COLO829 (cell line): ENCODE measurements at places on chromosomes 2 and 18.

GRCh38 chr2:105112345-105112744, 74.5 kb downstream of the MRPS9 start:
- no peak for DNase-seq

GRCh38 chr2:67895227-67895941, 167.4 kb downstream of the C1D start:
- no peak for DNase-seq

- DNase-seq = no peak
These were observed 156.5 kb downstream of the NDUFA10 start for GRCh38 chr2:239868556-239869181.

GRCh38 chr2:43224571-43225092, 1.8 kb downstream of the ZFP36L2 start:
- DNase-seq = no peak

GRCh38 chr18:3593381-3593903, 143.5 kb downstream of the TGIF1 start:
- peak; percentile 89 for DNase-seq

GRCh38 chr2:119117891-119118882, 40.4 kb downstream of the C1QL2 start:
- DNase-seq = no peak

DNA sequence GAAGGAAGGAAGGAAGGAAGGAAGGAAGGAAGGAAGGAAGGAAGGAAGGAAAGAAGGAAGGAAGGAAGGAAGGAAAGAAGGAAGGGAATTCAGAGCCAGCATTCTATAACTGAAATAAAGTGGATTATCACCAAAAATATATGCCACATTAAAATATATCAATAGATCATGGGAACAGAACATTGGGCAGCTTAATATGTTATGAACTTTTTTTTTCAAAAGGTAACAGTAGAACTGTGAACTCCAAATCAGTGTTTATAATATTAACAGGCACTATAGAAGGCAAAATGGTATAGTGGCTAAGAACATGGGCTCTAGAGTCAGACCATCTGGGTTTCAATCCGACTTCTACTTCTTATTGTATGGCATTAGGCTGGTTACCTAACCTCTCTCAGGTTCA, 313.5 kb downstream of the EXOC6B start:
- no peak for DNase-seq

- DNase-seq = no peak
These were observed 237.7 kb downstream of the ATAD2B start for GRCh38 chr2:23689131-23689700.

- peak; percentile 94 for DNase-seq
These were observed 7.0 kb downstream of the ASIC4 start for GRCh38 chr2:219521066-219521880.

- no peak for DNase-seq
These were observed 170.8 kb downstream of the TMEM18 start for GRCh38 chr2:506451-506850.

GRCh38 chr2:85938456-85938855, 49.7 kb upstream of the ST3GAL5 start:
- DNase-seq = no peak

DNA sequence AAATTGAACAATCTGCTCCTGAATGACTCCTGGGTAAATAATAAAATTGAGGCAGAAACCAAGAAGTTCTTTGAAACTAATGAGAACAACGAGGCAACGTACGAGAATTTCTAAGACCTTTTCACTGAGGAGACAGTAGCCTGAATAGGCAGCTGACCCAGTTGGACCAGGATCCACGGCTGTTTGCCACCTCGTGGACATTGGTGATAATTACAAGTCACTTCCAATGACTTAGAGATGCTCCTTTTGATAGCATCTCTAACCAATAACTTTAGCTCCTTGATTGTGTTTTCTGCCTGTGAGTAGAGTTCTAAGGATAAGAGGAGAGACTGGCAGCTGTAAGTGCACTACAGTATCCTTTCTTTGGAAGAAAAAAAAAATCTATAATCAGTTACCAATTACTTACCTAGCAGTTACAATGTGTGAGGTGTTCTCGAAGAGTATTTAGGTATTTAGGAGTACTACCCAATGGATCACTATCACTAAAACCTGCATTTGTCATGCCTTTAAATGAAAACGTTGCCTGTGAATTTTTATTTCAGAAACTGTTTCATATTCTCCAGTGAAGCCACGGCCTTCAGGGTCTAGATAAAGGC, 31.3 kb upstream of the CNTNAP5 start:
- DNase-seq = peak; percentile 58

DNA sequence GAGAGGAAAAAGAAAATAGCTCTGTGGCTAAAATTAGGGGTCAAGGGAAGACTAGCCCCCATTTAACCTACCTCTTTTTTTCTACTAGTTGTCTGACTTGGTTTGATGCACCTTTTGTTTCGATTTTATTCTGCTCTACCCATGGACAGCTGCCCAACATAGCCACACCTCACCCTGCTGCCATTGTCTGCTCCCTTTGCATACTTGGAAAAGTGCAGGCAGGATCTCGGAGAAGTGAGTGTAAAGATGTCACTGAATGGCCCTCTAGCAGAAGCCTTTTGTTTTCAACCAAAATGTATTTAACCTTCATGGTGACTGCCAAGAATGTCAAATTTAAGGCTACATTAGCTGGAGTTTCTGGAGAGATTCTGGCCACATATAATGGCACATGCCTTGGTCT, 62.9 kb downstream of the SETBP1 start:
- no peak for DNase-seq

GRCh38 chr2:68482296-68482820, 15.0 kb downstream of the APLF start:
- DNase-seq = no peak

GRCh38 chr2:192288295-192288694, 93.6 kb upstream of the TMEFF2 start:
- DNase-seq = no peak

GRCh38 chr2:85053802-85054201, 79.4 kb upstream of the TCF7L1 start:
- DNase-seq = no peak

GRCh38 chr2:36455011-36455410, 99.4 kb downstream of the CRIM1 start:
- DNase-seq = no peak

DNA sequence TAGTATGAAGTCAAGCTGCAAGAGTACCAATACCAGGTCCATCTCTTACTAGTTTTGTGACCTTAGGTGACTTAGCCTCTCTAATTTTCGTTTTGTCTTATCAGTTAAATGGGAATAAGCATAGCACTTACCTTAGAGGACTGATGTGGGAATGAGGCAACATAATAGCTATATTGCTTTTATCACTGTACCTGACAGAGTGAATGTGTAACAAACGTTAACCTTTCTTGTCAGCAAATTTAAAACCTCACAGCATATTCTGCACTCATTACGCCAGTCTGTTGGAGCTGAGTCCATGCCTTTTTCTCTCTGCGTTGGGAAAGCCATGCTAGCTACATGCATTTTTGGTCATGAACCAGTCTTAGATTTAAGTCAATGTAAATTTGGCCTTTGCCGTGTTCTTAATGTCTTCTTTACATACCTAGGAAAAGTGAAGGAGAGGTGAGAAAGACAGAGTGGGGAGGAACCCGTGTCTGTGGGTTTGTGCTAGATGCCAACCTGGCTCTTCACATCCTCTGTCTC, at the start of gene IL36B:
Gene IL36B (minus strand): TSS at position 472 of the 522 bp plus-strand sequence.
- DNase-seq = no peak

DNA sequence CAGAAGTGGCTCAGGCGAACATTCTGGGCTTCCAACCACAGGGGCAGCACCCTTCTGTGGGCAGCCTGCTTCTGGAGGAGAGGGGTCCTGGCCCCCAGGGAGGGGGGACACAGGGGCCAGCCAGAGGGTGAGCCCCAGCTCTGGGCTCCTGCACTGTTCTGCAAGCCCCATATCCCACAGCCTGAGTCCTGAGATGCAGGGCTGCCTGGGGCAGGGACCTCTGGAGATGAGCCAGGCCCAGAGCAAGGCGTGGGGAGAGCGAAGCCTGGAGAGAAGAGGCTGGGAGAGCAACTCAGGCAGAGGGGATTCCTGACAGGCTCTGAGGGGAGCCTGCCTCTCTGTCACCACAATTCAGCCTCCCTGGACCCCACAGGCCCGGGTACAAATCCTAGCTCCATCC, 13.5 kb upstream of the PRSS56 start:
- DNase-seq = no peak

DNA sequence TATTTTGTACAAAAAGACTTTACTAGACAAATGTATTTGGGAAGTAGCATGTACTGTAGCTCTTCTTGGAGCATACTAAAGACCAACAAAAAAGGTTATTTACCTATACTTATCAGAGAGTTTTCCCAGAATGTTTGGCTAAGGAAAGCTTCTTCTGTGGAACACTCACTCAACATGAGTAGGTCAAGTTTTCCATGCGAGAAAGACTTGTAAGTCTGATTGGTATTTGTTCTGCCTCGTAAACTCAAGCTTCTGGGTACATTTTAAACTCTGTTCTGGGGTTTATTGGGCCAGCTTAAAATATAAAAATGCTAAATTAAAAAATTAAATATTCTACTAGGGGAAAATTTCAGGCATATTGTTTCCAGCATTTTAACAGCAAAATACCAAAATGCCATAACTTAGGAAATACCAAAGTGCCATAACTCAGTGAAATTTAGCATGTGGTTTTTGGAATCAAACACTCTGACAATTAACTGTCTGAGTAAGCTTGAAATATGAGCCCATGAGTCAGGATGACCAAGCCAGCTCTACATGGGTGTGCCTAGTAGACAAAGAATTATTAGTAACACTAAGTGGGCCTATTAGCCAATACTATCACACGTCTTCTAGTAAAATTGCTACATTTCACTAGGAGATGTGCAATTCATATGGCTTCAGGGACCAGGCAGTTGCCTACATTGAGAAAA, 47.3 kb upstream of the SERPINE2 start:
- DNase-seq = peak; percentile 90

GRCh38 chr2:205698286-205699268, 16.3 kb downstream of the NRP2 start:
- DNase-seq = peak; percentile 79

GRCh38 chr2:228731517-228731916, 539.6 kb downstream of the PID1 start:
- DNase-seq = no peak

GRCh38 chr2:207422380-207422779, 107.4 kb upstream of the CREB1 start:
- DNase-seq = no peak

DNA sequence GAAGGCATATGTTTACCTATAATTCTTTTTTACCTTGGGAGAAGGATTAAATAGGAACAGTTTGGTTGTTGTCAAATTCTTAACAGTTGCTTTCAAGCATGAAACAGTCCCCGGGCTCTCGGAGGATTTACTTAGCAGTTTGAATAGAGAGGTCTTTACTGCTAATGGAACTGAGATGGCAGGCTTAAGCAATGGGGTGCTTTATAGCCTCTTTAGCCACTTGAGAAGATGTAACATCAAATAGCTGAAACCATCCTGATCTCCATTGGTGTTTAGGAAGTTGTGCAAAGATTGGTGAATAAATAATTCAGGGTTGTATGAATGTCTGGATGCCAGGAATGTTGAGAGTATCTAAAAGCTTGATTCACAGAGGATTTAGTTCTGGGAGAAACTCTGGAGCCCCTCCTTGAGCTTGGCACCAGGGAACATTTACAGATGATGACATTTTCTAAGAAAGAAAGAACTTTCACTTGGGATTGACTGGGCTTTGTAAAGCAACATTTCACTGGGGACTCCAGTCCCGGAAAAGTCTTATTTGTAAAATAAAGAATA, 51.9 kb downstream of the PTPRM start:
- DNase-seq = no peak

DNA sequence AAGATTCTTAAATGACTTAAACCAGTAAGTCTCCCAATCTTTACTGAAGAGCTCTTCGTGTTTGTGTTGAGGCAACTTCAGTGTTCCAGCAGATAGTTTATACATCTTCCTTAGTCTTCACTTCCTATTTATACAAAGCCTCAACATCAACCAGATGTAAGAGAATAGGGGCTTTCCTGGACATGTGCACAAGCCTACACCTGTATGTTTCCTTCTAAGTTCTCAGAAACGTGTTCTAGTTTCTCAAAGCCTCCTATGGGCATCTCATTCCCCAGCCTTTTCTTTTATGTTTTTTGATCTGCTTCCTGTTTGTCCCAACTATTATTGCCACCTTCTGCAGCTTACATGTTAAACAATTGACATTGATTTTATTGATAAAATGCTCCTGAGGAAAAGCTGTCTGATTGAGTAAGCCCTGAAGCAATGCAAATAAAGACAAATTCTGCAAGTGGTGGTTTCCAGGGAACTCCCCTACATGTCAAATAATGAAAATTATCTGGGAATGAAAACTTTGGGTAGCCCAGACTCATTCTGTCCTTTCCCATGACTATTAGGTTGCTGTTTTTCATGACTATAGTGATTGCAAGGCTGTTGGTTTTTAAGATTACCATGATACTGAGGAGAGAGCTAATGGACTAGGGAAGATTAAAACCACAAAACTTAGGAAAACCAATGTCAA, 663.3 kb upstream of the ACVR2A start:
- DNase-seq = no peak

DNA sequence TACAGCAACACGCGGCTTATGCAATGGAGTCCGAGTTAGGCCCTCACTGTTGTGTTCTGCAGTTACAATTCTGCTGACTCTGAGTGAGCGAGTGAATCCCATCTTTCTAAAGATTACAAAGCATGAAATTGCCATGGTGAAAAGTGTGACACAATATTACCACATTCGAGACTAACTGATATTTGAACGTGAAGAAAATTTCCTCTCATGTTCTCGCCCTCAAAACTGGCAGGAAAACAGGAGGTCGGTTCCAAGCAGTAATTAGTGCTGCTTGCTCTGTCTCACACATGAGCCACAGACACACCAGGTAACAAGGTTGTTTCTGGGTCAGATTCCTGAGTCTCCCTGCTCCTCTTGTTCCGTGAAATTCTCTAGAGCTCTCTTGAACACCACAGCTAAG, 93.7 kb upstream of the RIOK3 start:
- no peak for DNase-seq

DNA sequence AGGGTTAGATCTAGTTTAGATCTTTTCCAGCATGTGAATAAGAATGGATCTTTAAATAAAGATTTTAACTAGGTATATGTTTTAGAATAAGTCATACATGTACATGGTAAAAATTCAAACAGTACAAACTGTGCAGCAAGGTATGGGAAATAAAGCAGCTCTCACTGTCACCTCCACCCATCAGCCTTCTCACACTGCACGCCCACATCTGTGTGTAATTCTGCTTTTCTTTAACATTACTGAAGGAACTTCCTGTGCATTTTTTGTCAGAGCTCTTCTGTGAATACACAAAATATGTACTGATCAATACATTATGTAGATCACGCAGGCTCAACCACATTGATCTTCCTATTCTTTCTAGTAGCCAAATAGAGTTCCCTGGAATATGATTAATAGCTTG, 3.4 kb downstream of the CASP8 start:
- no peak for DNase-seq
